ENCODE measurements at places on chromosomes 5 and 9.

DNA sequence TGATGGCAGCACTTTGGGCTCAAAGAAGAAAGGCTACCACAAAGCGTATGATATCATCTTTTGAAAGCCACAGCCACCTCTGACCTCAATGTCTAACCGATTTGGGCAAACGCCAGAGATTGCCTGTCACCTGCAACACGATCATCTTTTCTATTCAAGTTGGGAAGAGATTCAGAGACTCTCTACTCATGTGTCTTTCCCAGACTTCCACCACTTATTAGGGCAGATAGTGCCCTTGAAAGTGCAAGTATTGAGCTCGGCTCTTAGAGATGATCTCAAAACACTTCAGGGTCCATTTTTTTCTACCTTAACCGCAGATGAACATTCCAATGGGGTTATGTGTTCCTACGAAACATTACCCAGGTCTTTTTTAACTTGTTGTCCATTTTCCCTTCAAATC is 213.7 kb downstream of the DRD1 start:
- ATAC-seq, result no peak
- no peak overlapping the region for H3K4me3 ChIP-seq
- no peaks in the 10 kb centered on the region for H3K4me1 ChIP-seq
- no peaks in the 10 kb centered on the region for H3K27me3 ChIP-seq
- no peaks in the 10 kb centered on the region for H3K36me3 ChIP-seq

- H3K27me3 ChIP-seq, result no peaks in the 10 kb centered on the region
- H3K27ac ChIP-seq, result peak overlapping the region; percentile 51
- H3K4me1 ChIP-seq, result peaks cover 57% of the 10 kb centered on the region
- no peaks in the 10 kb centered on the region for H3K36me3 ChIP-seq
Measured at GRCh38 chr9:98378206-98378780, 122.8 kb upstream of the TBC1D2 start.

DNA sequence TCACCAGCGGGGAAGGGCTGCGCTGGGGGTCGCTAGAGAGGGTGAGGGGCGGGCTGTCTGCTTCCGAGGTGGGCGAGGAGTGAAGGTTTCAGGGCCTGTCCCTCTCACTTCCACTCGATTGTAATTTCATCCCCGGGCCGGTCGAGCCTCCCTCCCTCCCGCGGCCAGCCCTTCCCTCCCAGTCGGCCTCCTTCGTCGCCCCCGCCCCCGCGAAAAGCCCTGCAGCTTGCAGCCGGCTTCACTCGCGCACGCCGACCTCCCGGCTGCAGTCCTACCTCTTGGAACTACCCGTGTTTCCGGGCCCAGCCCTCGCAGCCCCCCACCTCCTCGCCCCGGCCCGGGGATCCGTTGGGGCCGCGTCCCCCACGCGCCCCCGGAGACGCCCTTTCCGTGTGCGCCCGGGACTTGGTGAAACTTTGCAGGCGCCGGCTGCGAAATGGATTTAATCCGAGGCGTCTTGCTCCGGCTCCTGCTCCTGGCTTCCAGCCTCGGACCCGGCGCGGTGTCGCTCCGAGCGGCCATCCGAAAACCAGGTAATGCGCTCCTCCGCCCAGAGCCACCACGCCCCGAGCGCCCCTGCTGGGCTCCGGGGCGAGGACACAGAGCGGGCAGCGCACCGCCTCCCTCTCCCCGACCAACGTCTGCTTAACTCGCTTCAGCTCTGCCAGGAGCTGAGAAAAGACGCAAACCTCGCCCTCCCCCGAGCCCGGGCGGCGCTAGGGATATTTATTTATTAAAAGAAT is at the start of gene EGFLAM:
Gene EGFLAM (plus strand): TSS at position 241 of the 743 bp plus-strand sequence. CDS start 196 bp downstream, at position 437.
- no peak within 1 kb of the TSS for H3K4me3 ChIP-seq
- peaks cover 6% of the 10 kb centered on the region for H3K4me1 ChIP-seq
- ATAC-seq, result no peak
- no peaks in the 10 kb centered on the region for H3K36me3 ChIP-seq
- H3K27ac ChIP-seq, result no peak within 1 kb of the TSS

DNA sequence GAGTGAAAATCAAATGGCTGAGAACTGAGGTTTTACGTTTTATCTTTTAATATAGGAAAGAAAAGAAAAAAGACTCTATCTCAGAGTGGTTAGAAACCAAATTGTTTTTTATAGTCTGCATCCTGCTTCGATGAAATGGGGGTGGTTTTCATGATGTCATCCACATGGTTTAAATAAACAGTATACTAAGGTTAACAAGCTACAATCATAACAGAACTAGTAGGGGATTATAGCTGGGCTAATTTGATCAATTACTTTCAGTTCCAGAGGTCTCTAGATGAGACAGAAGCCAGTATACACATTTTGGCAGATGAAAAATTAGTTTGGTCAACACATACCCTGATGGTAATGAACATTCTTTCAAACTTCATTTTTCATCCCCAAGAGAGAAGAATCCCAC is 106.3 kb upstream of the SNX2 start:
- H3K4me1 ChIP-seq, result peaks cover 24% of the 10 kb centered on the region
- ATAC-seq, result no peak
- no peak overlapping the region for H3K4me3 ChIP-seq
- no peaks in the 10 kb centered on the region for H3K27me3 ChIP-seq
- H3K27ac ChIP-seq, result no peak overlapping the region

- no peaks in the 10 kb centered on the region for H3K4me1 ChIP-seq
- no peak overlapping the region for H3K4me3 ChIP-seq
- H3K27ac ChIP-seq, result no peak overlapping the region
- ATAC-seq, result no peak
- no peaks in the 10 kb centered on the region for H3K27me3 ChIP-seq
Measured at GRCh38 chr5:8953016-8953415, 592.9 kb downstream of the SEMA5A start.

All from stimulated activated memory B cell treated with anti-CD40 and anti-IgM and Interleukin-4, amounts not matched to agents 10 μg/mL and 1 μg/mL and 100 μg/mL, for 72 hours (primary cell).